ENCODE measurements at places on chromosomes 11 and 22. TPM values are rescaled to one million over a fixed set of nuclear protein-coding genes. Genes with fewer than 3 reads are reported as not detected.

GRCh38 chr11:8963569-8964323 lies 496 bp downstream of the TMEM9B start:
- peak; percentile 90 for DNase-seq

GRCh38 chr11:101470419-101470818 lies 113.4 kb downstream of the TRPC6 start:
- DNase-seq: no peak

DNA sequence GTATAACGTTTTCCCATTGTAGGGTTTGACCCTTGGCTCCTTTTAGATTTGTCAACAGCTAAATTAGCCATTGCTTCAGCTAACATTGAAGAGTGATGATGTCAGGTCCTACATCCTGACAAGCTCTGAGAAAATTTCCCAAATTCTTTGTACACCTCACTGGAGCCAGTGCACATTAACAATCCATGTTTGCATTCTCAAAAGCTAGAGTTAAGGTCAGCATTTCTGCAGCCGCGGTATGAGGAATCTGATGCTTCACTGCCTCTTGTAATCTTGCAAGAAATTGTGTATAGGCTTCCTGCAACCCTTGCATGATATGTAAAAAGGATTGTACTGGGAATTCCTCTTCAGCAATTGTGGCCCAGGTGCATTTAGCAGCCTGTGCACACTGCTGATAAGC lies 33.1 kb upstream of the NCAM1 start:
- DNase-seq: no peak

- no peak for DNase-seq
These were observed 455.4 kb downstream of the DLG2 start for GRCh38 chr11:85171648-85172257.

PHF21A gene
- total RNA-seq: 10.1 TPM

- DNase-seq: no peak
These were observed 9.5 kb downstream of the YPEL4 start for GRCh38 chr11:57640068-57640800.

MMP12 gene
- not detected for total RNA-seq

All from right lobe of liver (tissue), 6 donors.